ENCODE measurements at places on chromosomes 12 and 14.

DNA sequence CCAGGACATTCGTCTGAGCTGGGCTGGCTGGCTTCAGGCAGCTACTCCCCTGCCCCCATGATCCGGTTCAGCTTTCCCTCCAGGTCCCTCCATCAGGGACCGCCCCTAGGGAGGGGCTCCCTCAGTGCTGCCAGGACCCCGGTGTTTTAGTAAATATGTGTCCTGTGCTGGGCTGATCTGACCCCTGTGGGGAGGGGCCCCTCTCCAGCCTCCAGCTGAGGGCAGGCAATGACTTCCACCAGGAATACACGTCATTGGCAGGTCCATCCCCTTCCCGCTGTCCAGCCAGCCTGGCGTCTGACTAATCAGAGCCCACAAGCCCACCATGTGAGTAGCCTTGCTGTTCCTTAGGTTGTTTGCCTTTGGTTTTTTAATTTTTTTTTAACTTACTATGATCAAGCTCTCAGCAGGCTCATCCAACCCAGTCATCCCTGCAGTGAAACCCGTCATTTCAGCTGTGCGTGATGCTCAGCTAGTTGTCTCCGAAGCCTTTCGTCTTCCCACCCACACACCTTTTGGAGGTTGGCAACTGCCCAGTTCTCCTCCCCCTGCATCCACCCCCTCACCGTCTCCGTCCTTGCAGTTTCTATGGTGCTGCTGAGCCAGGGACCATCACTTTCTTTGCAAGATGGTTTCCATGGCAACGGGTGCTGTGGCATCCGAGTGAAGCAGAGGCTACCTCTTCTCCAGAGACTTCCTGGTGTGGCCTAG, 16.0 kb upstream of the SERPINA4 start:
- DNase-seq: no peak

- no peak for DNase-seq
Observed at GRCh38 chr14:102655137-102655536, 62.7 kb downstream of the RCOR1 start.

DNA sequence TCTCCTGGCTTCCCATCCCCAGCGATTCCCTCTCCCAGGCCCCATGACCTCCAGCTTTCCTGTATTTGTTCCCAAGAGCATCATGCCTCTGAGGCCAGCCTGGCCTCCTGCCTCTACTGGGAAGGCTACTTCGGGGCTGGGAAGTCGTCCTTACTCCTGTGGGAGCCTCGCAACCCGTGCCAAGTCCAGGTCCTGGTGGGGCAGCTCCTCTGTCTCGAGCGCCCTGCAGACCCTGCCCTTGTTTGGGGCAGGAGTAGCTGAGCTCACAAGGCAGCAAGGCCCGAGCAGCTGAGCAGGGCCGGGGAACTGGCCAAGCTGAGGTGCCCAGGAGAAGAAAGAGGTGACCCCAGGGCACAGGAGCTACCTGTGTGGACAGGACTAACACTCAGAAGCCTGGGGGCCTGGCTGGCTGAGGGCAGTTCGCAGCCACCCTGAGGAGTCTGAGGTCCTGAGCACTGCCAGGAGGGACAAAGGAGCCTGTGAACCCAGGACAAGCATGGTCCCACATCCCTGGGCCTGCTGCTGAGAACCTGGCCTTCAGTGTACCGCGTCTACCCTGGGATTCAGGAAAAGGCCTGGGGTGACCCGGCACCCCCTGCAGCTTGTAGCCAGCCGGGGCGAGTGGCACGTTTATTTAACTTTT, 14.3 kb downstream of the C12orf43 start:
- DNase-seq: no peak

DNA sequence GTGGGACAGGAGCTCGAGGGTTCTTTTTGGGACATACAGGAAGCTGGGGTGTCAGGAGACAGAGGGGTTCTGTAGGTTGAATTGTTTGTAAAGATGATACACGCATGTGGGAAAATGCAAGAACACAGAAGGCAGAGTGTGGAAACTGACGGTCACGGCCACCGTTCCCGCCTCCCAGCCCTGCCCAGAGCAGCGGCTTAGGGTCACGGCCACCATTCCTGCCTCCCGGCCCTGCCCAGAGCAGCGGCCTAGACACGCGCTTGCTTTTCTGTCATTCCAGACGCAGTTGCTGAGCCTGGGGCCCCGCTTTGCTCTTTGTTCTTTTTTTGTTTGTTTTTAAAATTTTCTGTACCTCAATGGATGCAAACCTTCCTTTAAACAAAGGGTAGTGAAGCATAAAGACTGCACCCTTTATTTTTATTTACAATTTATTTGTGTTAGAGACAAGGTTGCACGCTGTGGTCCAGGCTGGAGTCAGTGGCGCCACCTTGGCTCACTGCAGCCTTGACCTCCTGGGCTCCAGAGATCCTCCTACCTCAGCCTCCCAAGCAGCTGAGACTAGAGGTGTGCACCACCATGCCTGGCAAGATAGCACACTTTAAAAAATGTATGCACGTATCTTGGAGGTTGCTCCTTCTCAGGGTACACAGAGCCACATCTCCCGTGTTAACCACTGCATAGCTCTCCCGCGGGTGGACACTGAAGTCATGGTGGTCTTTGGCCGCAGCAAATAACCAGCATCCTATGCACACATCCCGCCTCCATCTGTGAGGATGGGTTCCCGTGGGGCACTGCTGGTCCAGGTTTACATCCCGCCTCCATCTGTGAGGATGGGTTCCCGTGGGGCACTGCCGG, 142.3 kb downstream of the ADGRD1 start:
- DNase-seq: no peak

- DNase-seq: no peak
Observed at GRCh38 chr12:47981496-47982260, 18.3 kb downstream of the TMEM106C start.

- peak; percentile 43 for DNase-seq
Observed at GRCh38 chr14:93954900-93955849, 21.2 kb downstream of the ASB2 start.

DNA sequence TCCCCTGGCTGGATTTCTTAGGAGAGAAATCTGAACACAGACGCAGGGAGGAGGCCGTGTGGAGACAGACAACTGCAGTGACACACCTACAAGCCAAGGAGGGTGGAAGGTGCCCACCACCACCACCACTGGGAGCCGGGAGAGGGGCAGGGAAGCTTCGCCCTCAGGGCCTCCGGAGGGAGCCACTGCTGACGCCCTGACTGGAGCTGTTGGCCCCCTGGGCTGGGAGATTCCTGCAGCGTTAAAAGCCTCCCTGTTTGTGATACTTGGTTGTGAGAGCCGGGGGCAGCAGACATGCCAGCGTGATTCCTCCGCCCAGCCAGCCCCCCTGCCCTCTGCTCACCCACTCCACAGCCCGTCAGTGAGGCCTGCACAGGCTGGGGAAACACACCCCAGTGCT, 72.0 kb downstream of the CHGA start:
- DNase-seq: no peak

GRCh38 chr14:98444077-98444476, 827.9 kb downstream of the BCL11B start:
- DNase-seq: peak; percentile 36

- DNase-seq: no peak
Observed at GRCh38 chr12:43882578-43883178, 46.8 kb downstream of the TMEM117 start.

- no peak for DNase-seq
Observed at GRCh38 chr14:99075061-99075460, 196.9 kb downstream of the BCL11B start.

DNA sequence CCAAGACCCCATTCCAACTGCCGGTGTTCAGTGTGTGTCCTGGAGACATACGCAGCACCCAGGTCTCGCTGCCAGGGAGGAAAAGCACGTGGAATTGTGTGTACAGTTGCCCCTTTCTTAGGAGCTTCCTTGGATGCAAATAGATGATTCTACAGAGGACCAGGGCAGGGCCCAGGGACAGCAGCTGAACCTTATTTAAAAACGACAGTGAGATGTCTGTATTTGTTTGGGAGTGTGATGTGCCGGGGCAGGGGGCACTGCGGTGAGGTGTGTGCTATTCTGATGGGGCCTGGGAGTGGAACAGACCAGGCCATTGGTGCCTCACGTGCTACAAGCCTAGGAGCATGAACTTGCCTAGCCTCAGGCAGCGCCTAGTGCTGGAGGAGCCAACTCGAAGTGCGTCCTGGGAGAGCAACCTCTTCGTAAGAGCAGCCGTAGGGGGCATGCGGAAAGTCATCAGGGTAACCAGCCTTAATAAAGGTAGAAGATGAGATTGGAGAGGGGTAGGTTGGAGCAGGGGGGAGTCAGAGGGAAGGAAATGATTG, 98.3 kb upstream of the ESRRB start:
- DNase-seq: no peak

- DNase-seq: no peak
Observed at GRCh38 chr14:68208218-68208617, 388.6 kb downstream of the RAD51B start.

DNA sequence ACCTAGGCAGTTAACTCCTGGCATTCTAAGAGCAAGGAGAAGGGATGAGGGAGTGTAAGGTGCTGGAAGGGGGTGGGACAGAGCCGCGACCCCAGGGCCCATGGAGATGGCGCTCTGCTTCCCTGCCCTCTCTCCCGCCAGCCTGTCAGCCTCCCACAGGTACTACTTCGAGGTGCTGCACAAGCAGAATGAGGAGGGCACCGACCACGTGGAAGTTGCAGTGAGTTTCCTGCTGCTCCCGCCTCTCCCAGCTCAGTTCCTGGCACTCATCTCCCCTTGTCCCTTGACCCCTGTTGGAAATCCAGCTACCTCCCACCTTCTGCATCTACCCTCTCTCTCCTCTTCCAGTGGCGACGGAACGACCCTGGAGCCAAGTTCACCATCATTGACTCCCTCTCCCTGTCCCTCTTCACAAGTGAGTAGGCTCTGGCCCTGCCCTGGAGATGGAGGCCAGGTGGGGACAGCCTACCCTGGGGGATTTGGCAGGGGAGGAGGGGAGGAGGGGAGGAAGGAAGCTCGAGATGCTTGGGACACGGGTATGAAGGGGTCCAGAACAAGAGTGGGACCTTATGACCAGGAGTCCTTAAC, 88.2 kb downstream of the B4GALNT3 start:
- no peak for DNase-seq

- DNase-seq: no peak
Observed at GRCh38 chr12:48015954-48016353, 11.7 kb upstream of the COL2A1 start.

GRCh38 chr12:27814851-27815591, 35.0 kb upstream of the MANSC4 start:
- no peak for DNase-seq

DNA sequence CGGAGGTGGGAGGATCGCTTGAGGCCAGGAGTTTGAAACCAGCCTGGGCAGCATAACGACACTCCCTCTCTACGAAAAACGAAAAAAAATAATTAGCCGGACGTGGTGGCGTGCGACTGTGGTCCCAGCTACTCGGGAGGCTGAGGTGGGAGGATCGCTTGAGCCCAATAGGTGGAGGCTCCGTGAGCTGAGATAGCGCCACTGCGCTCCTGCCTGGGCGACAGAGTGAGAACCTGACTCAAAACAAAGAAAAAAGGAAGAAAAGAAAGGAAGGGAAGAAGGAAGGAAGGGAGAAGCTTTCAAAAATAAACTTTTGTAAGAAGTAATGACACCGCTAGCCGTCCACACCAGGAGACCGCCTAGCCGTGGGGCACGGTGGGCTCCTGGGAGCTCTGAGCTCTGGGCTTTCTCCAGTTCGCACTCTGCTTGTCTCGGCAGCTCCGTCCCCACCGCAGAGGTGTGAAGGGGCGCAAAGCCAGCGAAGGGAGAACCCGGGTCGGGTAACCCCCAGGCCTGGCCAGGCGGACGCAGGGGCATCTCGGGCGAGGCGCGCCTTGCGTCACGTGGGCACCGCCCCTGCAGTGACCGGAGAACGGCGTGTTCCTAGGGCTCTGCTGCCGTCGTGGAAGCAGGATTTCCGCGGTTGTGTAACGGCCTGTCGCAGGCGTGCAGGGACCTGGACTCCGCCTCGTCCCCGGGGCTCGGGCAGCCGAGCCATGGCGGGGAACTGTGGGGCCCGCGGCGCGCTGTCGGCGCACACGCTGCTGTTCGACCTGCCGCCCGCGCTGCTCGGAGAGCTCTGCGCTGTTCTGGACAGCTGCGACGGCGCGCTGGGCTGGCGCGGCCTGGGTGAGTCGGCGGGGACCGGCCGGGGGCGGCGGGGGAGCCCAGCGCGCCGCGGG, at the start of gene IRAK3:
TSS of gene IRAK3 (plus strand) at position 631 of the 902 bp plus-strand sequence. CDS start at position 717, 86 bp downstream.
- peak; percentile 52 for DNase-seq

DNA sequence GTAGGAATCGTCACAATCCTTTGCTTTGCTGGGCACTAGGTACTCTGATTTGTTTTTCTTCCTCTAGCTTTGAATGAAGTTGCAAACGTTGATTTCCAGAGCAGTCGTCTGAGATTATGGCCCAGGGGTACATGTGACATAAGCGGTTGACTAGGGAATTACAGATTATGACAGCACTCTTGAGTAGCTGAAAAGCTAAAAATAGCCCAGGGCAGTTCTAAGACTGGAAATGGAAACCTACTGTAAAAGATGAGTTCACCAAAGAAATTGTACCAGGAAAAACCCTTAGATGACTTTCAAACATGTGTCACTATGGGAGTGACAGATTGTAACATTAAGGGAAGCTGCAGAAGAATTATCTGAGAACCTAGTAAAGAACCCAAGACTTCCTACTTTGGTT, 108.5 kb downstream of the ANO6 start:
- no peak for DNase-seq

DNA sequence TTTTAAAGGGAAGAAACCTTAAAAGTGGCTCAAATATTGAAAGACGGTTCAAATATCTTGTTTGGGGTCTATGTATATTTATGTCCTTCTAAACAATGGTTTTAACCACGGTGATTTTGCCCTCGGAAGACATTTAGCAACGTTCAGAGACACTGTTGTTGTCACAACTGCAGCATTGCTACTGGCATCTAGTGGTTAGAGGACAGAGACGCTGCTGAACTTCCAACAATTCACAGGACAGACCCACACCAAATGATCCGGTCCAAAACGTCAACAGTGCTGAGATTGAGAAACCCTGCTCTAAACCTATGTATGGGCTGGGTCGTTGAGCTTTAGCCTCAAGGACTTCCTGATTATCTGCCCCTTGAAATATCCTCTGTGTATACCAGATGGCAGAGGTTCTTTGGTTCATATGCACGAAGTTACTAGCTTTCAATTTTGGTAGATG, 1.7 kb downstream of the ANGEL1 start:
- DNase-seq: no peak

DNA sequence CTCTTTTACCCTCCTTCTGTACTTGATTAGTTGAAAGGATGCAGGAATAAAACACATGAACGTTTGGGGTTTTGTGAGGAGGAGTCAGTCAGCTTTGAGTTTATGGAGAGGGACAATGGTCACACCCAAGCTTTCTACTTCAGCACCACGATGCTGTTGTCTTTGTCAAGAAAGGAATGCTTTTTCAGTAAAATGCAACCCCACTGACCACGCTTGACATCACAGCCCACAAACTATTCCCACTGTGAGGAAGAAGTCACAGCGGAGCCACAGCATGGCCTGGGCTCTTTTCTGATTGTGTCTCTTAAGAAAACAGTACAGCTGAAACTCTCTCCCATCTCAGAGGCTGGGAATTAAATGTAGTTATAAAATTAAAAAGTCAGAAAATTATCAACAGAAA, 135.2 kb downstream of the APAF1 start:
- DNase-seq: no peak
